Pulmonary artery endothelial cell (primary cell): ENCODE measurements at places on chromosomes 13 and 19. TPM values are rescaled to one million over a fixed set of nuclear protein-coding genes. Genes with fewer than 3 reads are reported as not detected.

Gene LGALS7B
- total RNA-seq: not detected in 2 replicates

Gene ZNF865
- total RNA-seq: 0.67 and 0.86 TPM in 2 replicates

Gene TMIGD2
- total RNA-seq: not detected in 2 replicates

Gene PTPRS
- 11.9 and 28.0 TPM in 2 replicates for total RNA-seq

Gene SLC10A2
- total RNA-seq: not detected in 2 replicates

Gene COPE
- total RNA-seq: 151 and 207 TPM in 2 replicates

GRCh38 chr19:15976836-15977689, 28.3 kb downstream of the OR10H4 start:
- DNase-seq: no peak
